ENCODE measurements at places on chromosomes 7 and 10. TPM values are rescaled to one million over a fixed set of nuclear protein-coding genes. Genes with fewer than 3 reads are reported as not detected.

Gene LRGUK
- total RNA-seq = 0.33 TPM

Gene GPR26
- total RNA-seq = not detected

Gene HOXA10
- 7.5 TPM for total RNA-seq

Gene TECTB
- total RNA-seq = not detected

Gene ERLIN1
- 39.9 TPM for total RNA-seq

Gene MEST
- 11.4 TPM for total RNA-seq

Gene UCMA
- total RNA-seq = not detected

Gene CALML3
- not detected for total RNA-seq

Measured in vein endothelial cell (primary cell).